NCI-H1694 treated with DMSO at 0.1 percent for 48 hours (cell line): ENCODE measurements at places on chromosomes 5 and 9.
A peak's percentile ranks its signal among the peaks of the same experiment; 100 is the strongest.

- DNase-seq, result no peak
Observed at GRCh38 chr5:178213003-178213461, 8.7 kb downstream of the HNRNPAB start.

GRCh38 chr9:90774071-90774470 is 27.5 kb upstream of the SYK start:
- DNase-seq, result no peak

GRCh38 chr5:11153670-11154382 is 392.8 kb upstream of the DAP start:
- no peak for DNase-seq

- no peak for DNase-seq
Observed at GRCh38 chr9:11402621-11403020, 789.8 kb upstream of the PTPRD start.

DNA sequence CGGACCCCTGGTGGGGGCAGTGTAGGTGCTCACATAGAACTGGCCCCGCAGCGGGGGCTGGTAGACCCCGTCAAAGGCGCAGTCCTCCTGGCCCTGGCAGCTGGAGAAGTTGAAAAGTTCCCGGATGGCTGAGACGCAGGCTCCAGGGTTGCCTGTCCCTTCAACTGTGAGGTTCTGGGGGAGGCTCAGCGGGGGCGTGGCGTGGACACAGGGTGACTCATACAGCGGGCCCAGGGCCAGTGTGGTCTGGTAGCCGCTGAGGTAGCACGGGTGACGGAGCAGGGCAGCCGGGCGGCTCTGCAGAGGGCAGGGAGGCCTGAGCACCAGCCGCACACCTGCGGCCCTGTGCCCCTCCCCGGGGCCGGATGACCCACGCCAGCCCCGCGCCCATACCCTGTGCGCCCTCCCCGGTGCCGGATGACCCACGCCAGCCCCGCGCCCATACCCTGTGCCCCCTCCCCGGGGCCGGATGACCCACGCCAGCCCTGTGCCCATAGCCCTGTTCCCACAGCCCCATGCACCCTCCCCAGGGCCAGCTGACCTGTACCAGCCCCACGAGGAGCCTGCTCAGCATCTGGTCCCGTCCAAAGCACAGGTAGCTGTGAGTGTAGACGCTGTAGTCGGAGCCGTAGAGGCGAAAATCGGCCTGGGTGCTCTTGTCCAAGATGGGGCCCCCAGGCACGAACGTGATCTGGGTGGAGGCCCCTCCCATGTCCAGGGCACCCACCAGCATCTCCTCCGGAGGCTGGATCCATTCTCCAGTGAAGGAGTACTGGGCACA is 5.0 kb downstream of the ENTPD8 start:
- DNase-seq, result no peak

DNA sequence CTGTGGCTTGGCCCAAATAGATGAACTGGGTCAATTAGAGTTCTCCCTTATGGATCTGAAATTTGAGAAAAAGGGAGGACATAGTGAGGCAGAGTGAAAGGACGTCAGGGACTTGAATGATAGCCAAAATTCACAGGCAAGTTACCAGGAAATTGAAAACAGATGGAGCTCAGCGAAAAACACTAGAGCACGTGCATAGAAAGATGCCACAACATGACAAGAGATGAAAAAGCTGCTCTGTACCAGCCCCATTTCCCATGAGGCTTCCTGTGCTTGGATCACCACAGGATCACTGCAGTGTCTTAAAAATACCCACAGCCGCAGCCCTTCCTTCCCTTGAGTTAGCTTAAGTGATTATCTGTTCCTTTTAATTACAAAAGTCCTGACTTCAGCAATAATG is 39.0 kb upstream of the HOMER1 start:
- DNase-seq, result peak; percentile 69

DNA sequence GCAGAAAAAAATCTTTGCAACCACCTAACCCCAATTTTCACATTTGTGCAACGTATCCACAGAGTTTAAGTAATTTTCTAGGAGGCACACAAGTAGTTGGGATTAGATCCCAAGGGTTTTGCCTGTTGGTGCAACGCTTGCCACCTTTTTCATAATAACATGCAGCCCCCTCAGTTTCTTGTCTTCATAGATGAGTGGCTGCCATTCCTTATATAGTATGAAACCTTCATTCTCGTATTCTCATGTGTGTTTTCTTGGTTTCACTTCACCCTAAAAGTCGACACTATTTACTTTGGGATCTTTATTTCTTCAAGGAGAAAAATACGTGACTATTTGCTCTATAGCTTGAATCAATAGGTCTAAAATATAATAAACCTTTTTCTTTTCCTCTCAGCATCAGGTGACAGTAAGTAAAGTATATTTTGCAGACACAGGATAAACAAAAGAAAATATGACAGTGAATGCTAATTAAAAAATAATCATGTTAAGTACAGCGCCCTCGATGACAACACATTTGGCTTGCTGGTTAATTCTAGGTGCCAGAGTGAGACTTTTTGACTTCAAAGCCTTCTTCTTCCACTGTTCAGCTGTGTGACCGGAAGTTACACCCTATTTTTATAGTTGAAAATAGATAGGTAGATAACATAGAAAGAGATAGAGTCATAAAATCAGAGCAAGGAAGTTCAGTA is 342.8 kb upstream of the CCNG1 start:
- DNase-seq, result no peak

GRCh38 chr9:7901621-7902020 is 102.0 kb upstream of the DMAC1 start:
- no peak for DNase-seq

- DNase-seq, result no peak
Observed at GRCh38 chr9:134136118-134136995, 475 bp downstream of the WDR5 start.

DNA sequence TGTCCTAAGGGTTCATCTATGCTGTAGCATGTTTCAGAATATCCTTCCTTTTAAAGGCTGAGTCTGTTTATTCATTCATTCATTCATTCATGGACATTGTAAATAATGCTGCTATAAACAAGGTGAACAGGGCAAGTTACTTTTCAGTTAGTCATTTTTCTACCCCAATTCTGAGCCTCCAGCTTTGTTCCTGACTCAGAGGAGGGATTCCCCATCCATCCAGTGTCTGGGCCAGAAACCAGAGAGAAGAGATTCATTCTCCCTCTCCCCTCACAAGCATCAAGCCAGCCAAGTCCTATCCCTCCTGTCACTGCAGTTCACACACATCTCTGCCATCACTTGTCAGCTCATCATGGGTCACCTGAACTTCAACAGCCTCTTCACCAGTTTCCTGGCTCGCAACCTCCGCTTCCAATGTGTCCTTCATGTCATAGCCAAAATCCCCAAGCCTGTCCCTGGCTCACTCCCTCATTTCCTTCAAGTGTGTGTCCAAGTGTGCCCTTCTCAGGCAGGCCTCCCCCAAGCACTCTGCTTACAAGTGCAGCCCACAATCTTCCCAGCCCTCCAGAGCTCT is 203.0 kb downstream of the TTLL11 start:
- DNase-seq, result no peak

DNA sequence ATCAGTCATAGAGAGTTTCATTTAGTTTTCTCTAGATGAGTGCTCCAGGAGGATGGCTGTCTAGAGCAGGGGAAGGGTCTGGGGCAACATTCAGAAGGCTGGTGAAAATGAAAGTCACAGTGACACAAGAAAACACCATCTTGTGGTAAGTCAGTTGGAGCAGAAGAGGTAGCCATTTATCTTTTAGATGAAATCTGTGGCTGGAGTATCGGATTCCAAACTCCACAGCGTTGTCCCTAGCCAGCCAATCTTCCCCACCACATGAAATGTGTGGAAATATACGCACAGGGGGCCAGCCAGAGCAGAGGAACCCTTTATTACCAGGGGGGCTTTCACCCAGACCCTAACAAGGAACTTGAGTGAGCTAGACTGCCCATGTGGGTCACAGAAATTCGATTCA is 15.9 kb upstream of the TNFAIP8 start:
- no peak for DNase-seq

GRCh38 chr5:181173420-181174342 is 26.3 kb downstream of the OR2V2 start:
- DNase-seq, result no peak

- no peak for DNase-seq
Observed at GRCh38 chr9:21576331-21577189, 94.4 kb upstream of the IFNE start.

DNA sequence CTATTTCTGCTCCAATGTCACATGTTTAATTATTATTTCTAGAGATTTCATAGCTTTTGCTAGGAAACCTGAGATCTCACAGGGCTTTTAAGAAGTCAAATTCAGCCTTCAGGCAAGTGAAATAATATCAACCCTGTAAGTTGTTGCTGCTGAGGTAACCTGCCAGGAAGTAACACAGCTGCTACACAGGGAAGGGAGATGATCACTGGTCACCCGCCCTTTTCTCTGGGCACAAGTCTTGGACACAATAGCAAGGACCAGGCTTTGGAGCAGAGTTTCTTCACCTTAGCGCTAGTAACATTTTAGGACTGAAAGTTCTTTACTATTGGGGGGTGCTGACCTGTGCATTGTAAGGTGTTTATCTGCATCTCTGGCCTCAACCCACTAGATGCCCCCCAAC is 50.1 kb downstream of the PTTG1 start:
- DNase-seq, result no peak

GRCh38 chr5:72465601-72466563 is 41.3 kb downstream of the ZNF366 start:
- no peak for DNase-seq

DNA sequence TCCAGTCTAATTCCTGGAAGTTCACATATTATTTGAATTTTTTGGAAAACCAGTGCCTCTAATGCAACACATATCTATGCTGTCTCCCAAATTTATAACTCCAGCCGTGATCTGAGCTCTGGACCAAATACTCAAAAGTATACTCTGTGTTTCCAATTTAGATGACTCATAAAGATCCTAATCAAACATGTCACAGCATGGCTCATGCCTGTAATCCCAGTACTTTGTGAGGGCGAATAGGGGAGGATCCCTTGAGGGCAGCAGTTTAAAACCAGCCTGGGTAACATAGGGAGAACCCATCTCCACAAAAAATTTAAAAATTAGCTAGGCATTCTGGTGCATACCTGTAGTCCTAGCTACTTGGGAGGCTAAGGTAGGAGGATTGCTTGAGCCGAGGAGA is 388.0 kb downstream of the CDH12 start:
- DNase-seq, result no peak

- DNase-seq, result no peak
Observed at GRCh38 chr9:76808636-76809035, 44.4 kb downstream of the PCA3 start.

DNA sequence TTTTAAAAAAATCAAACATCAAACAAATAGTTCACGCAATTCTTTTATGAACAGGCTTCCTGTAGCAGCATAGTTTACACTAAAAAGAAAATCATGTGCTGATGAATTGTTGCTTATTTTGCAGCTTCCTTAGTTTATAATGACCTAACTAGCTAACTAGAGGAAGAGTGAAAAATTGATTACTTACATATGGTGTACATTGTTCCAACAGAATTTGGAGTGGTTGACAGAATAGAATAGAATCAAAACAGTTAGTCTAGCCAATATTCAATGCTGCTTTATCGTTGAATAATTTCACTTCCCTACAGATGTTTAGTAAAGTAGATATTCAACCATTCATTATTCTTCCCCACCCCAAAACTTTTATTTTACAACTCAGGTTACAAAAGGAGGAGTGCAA is 4.2 kb downstream of the NMUR2 start:
- DNase-seq, result no peak

DNA sequence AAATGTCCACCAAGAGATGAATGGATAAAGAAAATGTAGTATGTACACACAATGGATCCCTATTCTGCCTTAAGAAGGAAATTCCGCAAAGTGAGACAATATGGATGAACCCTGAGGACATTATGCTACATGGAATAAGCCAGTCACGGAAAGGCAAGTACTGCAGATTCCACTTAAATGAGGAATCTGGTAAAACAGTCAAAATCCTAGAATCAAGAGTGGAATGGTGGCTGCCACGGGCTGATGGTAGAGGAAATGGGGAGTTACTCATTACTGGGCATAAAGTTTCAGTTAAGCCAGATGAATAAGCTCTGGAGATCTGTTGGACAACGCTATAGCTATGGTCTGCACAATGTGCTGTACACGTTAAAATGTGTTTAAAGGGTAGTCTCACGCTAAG is 47.2 kb downstream of the STK10 start:
- no peak for DNase-seq

DNA sequence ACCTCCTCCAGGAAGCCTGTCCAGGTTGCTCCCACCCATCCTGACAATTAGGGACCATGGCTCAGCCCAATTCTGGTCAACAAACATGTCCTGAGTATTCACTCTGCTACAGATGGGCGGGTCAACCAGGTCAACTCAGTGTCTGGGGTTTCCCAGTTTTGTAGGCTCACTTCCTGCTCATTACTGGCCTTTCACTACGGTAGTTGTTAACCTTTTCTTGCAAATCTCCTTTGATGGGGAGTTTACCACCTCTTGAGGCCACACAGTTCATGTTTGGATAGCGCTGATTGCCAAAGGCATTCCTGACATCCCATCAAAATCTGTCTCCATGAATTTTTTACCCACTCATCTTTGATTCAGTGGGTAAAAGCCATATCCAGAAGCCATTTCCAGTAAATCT is 13.8 kb downstream of the TMEM8B start:
- DNase-seq, result no peak

DNA sequence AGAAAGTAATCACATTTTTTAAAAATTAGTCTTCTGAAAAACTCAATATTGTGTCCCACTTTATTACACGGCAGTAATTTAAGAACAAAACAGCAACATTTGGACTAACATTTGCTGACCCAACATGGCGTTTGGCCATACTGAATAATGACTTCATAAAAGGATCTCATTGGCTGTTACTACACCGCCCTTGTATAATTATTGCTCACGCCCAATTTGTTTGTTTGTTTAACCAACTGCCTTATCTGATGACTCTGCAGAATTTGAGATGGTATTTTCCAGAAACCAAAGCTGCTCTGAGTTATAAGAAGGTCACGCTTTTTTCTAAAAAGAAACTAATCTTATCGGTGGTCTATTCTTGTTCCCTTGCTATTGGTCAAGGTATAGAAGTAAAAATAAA is 200.2 kb upstream of the TARS1 start:
- no peak for DNase-seq

DNA sequence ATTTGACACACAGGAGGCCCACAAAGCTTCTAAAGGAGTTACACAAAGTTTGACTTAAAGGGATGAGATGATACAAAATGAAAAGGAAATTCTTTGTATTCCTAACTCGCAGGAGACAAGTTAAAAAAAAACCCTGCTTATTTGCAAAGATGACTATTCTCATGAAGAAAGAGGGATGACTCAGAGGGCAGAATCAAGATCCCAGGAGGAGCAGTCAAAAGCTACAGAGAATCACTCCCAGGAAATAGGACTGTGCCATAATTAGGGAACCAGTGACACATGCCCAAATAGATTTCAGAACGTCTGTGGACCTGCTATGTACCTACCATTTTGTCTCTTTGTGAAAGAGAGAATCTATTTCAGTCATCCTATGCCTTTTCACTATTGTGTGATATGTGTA is 103.5 kb upstream of the ARRDC3 start:
- no peak for DNase-seq

- DNase-seq, result no peak
Observed at GRCh38 chr9:82539146-82539545, 523.8 kb downstream of the RASEF start.

DNA sequence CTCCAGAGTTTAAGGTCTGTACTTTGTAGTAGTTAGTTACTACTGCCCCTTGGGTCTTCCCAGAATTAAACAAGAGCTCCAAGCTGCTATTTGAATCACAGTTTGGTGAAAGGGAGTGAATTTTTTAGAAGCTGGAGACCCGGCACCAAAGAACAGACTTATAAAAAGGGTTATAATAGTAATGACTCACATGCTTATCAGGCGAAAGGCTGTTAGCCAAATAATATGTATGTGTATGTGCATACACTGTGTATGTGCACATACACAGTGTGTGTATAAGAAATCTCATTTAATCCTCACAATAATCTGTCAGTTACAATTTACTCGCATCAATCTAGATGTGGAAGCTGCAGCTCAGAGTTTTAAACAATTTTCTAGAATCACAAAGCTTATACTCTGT is 59.5 kb upstream of the ITGA1 start:
- no peak for DNase-seq
